ENCODE measurements at places on chromosomes 3 and 15.

- DNase-seq, result no peak
Observed at GRCh38 chr3:39166134-39166710, 12.8 kb upstream of the CSRNP1 start.

DNA sequence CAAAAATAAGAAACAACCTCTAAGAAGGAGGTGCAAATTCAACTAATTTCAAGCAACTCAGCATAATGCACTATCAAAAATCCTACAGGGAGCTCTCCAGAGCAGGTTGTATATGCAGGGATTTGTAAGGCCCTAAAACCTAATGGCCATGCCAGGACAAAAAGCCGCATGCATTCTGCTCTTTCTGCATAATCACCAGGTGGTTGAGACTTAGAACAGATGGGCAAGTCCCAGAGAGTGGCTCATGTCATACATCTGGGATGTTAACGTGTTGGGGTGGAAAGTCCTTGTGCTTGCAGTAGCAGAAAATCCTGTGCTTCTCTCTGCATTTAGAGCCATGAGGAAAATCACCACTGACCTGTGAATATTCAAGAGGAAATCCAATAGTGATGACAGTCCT, 1002.9 kb downstream of the AGBL1 start:
- no peak for DNase-seq

GRCh38 chr3:30201715-30202114, 404.7 kb upstream of the TGFBR2 start:
- DNase-seq, result no peak

DNA sequence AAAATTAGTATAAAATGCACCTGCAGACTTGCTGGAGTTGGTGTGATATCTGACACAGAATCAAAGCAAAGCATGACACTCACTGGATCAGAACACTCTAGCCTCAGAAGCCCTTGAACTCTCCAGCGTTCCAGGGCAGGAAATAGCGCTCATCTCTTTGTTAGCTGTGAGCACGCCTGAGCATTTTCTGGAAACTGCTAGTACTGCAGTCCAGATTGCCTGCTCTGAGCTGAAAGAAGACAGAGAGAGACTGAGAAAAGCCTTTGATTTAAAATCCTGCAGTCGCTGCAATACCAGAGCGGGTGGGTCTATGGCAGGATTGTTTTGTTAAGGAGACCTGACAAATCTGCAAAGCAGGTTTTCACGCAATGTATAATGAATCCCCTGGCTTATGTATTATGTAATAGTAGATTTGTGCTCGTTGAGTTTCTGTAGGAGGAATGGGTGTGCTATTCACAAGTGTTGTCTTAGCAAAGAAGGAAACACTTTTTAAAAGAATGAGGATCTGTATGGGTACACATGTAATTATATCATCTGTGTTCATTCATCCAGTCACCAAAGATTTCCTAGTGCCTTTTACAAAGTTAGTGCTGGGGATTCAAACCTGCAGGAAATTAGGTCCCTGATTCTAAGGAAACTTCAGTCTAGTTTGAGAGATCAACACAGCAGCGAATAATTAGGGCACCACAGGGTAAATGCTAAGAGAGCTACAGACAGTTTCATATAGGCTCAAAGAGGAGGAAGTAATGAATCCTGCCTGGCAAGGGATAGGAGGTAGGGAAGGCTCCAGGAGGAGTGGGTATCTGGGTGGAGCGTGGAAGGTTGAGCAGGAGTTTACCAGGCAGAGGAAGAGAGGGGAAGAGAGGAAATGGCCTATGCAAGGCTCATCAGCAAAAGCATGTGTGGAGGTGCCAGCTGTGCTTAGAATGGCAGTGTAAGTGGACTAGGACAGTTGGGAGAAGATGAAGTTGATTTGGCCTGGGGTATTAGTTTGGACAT, 26.1 kb upstream of the MGLL start:
- DNase-seq, result no peak

GRCh38 chr15:56887782-56888438, 30.5 kb upstream of the TCF12 start:
- no peak for DNase-seq

GRCh38 chr3:21290557-21290956, 460.5 kb downstream of the ZNF385D start:
- DNase-seq, result no peak

DNA sequence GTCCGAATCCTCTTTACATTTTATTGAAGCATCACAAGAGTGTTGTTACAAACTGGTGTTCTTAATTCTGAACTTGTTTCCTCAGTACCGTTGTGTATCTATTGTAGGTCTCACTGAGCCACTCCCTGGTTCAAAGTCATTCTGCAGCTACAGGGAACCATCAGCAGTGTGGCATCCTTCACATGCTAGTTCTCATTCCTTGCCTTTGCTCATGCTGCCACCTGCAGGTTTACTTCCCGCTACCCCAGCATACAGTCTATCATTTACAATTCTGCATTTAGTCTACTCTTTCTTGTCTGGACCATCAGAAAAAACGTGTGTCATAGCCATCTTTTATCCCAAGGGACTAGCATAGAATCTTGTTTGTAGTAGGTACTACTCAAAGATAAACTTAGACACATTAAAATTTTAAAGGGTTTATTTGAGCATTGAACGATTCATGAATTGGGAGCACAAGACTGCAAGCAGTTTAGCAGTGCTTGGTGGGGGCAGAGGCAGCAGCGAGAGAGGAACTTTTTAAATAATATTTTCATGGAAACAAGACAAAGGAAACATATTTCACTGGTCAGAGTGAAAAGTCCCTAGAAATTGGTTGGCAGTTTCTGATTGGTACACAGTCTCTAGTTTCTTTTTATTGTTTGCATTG, 402.1 kb downstream of the CADM2 start:
- peak; percentile 19 for DNase-seq

DNA sequence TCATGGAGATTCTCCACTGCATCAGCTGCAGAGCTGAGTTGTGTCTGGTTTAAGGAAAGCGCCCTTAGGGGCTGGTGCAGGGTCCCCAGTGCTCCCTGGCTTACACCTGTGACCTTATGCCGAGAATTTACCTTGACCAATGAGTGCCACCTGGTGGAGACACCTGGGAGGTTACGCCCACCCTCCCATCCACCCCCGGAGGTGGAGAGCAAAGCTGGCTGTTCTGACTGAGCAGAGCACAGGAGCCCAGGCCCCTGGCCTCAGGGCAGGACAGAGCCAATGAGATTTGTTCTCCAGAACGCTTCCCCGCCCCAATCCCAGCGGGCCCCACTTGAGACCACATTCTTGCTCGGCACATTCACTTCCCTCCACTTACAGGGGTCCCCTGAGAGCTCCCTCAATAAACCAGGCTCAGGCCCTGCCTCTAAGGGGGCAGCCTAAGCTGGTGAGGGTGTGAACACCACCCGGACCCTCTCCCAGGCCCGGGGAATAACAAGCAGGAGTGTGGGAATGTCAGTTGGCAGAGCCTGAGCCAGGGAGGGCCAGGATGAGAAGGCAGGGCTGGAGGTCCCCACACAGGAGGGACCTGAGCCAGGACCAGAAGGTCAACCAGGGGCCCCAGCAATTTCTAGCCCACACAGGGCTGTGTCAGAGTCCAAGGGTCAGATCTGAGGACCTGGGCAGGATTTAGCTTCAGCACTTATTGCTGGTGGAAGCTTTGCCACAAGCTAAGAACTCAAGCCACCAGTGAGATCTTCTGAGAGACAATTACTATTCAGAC, 117.1 kb downstream of the TPRA1 start:
- DNase-seq, result no peak

GRCh38 chr3:33322412-33322811, 45.2 kb downstream of the FBXL2 start:
- DNase-seq, result no peak

GRCh38 chr3:131067983-131068382, 41.3 kb downstream of the NEK11 start:
- no peak for DNase-seq

DNA sequence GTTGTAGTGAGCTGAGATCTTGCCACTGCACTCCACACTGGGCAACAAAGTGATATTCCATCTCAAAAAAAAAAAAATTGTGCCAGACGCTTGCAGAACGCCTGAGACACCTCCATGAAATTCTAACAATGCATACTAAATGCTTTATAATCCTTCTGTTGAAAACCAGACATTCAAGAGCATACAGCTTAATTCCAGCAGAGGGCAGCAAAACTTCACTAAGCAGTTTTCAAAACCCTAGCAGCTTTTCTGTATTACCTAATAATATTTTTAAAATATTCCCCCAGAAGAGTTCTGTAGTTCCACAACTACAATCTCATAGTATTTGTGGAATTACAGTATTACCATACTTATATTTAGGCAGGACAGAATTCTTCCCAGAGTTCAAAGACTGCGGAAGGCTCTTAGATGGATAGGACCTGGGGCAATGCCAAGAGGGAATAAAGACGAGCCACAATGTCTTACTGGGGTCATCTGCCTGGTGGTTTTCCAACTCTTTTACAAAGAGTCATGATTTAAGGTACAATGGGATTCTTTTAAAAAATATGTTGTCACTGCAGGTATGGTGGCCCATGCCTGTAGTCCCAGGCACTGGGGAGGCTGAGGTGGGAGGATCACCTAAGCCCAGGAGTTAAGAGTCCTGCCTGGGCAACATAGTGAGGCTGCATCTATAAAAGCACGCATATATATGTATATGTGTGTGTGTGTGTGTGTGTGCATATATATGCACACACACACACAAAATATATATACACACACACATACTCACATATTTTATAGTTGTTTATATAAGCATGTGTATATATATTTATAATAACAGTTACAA, 19.6 kb upstream of the TASOR start:
- DNase-seq, result peak; percentile 83

DNA sequence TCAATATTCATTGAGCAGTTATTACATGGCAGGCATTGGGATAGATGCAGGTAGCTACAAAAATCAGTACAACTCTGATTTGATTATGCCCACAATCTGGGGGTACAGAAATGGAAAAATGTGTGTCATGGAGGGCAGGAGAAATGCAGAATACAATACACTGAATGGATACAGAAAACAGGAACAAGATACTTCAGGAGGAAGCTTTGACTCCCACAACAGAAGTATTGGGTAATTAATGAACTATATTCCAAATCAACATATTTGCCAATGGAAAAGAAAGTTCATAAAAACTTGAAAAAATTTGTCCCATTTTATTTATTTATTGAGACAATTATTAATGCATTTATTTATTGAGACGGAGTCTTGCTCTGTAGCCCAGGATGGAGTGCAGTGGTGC, 207.0 kb downstream of the SUCLG2 start:
- no peak for DNase-seq

- no peak for DNase-seq
Observed at GRCh38 chr3:151213881-151214280, 10.9 kb upstream of the GPR171 start.

DNA sequence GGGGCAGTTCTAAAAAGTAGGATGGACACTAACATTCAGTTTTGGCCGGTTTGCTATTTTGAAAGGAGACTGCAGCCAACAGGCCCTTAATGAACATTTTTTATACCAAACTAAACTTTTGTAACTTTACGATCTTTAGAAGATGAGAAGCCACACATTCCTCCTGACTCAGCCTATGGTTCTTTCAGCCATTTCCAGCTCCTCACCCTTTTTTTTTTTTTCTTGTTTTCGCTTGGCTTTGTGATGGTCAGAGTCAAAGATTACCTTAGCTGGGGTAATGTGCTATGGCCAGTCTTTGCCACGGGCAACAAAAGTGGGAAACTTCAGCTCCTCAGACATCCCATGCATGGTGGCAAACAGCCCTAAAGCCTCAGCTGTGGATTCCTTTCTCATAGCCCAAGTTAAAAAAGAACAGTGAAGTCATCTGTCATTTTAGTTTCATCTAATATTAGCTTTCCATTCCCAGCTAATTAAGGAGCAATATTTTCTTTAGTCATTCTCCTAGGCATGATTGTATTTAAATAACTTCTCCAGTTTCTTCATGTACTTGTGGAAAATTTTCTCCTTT, 368.7 kb downstream of the MFSD1 start:
- no peak for DNase-seq

GRCh38 chr15:63809452-63809851, 24.3 kb downstream of the HERC1 start:
- DNase-seq, result no peak

DNA sequence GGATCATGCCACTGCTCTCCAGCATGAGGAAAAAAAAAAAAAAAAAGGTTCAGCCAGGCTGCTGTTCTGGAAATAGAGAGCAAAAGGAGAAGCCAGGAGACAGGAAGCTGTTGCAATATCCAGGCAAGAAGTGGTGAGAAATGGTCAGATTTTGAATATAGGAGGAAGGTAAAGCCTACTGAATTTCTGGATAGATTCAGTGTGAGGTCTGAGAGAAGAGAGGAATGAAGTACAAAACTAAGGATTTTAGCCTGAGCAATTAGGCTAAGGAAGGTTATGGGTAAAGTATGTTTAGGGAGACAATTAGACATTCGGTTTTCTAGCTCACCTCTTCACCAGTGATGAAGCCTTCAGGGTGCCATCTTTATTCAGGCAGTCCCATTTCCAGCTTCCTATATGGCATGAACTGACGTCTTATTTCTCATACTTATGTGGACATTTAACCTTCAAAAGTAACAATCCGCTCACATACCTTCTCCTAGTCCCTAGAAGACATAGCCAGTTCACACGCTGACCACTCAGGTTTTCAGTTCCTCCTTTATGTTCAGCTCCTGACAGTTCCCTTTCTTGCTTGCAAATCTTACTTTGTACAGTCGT, 57.2 kb downstream of the KIF9 start:
- no peak for DNase-seq

DNA sequence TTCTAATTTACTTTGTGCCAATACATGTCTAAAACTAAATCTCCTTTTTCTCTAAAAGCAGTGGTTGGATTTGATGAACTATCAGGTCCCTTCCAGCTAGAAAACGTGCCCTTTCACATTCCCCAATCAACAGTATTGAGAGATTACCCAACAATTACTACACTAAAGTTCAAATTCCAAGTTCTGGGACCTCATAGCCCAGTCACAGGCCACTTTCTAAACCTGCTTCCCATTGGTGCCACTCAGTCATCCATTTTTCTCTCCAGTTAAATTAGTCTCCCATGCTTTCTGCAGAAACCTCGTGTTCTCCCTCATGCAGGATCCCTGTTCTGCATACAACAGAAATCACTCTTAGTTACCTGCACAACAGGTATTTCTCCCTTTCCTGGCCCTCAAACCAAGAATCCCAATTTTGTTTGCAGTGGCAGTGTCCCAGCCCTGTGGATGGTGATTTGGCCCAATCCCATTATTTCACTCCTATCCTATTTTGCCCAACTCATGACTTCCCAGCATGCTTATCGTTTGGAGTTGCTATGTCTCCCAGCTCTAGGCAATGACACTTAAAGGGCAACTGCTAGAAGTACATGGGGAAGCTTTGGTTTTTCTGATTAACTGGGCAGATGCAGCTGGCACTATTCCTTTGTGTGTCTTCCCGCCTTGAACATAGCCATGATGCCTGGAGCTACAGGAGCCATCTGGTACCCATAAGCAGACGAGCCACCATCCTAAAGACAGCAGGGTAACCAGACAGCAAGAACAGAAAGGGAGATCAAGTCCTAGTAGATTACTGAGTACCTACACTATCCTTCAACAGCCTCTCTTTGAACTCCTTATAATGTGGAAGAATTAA, 224.2 kb downstream of the MINAR1 start:
- DNase-seq, result no peak

DNA sequence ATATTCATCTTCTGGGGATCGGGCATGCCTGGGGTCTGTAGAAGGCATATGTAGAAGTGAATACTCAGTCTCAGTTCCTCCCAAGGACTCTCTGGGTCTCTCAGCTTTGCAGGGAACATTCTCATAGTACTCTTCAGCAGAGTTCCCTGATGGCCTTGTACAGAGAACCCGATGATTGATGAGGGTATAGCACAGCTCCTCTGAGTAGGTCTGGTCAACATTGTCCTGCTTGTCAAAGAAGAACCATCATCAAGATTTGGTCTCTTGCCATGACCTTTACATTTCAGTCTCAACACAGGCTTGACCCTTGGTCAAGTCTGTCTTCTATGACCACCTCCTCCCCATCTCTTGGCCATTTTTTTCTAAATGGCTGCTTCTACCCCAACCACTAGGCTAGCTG, 9.5 kb downstream of the GCSAM start:
- no peak for DNase-seq

Data from hematopoietic multipotent progenitor cell (in vitro differentiated cells).